ENCODE measurements at places on chromosomes 7 and 10.

- DNase-seq = no peak
These were observed 42.8 kb upstream of the RHOBTB1 start for GRCh38 chr10:60986791-60987190.

DNA sequence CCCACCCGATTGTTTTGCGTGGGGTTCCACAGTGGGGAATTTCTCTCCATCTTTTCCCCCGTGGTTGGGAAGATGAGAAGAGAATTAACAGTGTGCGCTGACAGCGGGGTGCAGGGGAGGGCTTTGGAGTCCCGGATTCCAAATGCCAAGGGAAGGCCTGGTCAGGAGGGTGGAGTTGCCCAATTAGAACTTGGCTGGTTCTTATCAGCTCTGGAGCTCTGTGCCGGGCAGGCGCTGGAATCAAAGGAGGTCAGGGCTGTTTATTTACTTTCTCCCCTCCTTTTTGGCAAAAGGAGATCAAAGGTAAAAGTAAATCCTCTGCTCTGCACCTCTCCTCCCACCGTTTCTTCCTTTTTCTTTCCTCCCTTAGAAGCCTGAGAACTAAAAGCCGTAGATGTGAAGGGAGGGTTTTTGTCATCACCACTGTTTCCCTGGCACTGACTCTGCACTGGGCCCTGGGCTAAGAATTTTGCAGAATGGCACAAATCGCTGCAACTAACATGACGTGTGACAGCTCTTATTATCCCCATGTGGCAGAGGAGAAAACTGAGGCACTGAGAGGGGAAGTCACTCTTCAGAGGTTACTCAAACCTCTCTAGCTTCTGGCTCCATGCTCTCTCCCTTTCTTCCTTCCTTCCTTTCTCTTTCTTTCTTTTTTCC, 95.2 kb upstream of the ZNF716 start:
- no peak for DNase-seq

DNA sequence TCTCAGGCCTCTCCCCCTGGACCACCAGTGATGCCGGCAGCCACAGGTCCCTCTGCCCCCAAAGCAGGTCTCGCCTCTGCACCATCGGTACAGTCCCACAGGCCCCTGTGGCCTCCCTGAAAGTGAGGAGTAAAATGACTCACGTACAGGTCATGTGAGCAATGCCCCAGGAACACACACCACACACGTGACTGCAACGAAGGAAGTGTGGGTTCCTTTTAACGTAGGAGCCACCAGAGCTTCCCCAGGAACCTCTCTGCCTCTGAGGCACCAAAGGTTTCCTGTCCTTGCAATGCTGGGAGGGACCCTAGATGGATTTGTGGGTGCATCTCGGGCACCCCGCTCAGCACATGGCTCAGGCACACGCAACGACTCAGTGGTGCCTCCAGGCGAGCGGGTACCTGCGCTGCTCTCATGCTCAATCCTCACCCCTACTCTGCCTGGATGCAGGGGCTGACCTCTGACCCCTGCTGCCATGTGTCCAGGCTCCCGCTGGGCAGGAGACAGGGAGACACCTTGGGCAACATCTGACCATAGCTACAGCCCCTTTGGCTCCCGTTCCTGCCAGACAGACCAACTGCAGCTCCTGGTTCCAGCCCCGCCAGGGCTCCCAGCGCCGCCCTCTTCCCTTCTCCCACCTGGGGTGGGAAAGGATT, 120.7 kb downstream of the PRKAG2 start:
- no peak for DNase-seq

DNA sequence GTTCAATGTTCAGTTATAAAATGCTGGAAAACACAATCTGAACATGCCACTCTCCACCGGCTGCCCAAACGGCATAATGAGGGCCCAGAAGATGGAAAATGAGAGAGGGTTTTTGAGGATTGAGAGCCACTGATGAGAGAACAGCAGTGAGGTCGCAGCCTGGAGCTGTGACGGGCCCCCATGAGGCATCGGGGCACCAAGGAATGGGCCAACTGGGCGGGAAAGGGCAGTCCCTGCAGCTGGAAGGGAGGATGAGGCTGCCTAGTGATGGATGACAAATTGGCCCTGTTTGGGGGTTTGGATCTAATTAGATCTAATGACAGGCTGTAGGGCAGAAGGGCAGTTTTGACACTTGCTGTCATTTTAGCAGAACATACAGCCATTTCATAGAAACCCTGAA, 39.1 kb downstream of the WNT2 start:
- DNase-seq = no peak

DNA sequence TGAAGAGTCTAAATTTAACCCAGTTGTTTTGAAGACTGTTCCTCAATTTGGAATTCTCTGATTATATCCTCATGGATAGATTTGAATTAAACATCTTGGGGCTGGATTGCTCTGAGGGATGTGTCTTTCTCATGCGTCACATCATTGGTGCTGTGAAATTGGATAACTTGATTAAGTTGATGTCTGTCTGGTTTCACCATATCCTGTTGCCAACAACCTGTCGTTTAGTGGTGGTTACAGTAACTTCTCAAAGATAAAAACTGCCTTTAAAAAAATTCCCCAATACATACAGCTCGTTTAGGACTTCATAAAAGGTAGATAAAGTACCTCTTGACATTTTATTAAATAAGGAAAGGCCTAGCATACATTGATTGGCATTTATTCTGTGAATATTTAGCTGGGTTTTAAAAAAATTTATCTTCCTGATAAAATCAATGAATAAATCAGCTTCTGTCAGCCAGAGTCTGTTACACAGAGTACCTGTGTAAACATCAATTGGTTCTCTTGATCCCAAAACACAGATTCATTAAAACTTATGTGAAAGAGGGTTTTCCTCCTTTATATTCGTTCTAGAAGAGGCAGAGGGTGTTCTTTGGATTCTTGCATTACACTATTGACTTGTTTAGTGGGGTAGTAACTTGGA, 10.5 kb downstream of the CRCP start:
- no peak for DNase-seq

DNA sequence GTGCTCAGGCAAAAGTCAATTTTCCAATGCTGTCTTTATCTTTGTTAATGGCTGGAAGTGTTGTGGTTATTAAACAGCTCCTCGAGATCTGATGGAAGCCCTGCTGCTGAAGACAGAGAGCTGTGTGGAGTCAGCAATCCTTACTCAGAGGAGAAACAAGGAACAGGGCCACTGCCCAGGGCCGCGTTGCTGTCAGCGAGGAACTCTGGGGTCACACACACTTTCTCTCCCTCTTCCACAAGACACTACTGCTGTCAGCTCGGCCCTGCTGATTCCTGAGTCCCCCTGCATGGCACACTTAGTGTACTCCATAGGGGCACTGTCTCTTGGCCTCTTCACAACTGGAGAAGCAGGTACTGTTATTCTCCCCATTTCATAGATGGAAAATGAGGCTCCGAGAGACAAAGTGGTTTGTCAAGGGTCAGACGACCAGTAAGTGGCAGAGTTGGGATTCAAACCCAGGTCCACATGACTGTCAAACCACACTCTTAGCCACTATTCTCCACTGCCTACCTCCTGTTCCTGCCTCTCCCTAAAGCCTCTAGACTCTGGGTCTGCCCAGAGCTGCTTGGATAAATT, 29.3 kb upstream of the PDCD4 start:
- DNase-seq = no peak

GRCh38 chr7:96838481-96838880, 128.8 kb upstream of the SEM1 start:
- no peak for DNase-seq

DNA sequence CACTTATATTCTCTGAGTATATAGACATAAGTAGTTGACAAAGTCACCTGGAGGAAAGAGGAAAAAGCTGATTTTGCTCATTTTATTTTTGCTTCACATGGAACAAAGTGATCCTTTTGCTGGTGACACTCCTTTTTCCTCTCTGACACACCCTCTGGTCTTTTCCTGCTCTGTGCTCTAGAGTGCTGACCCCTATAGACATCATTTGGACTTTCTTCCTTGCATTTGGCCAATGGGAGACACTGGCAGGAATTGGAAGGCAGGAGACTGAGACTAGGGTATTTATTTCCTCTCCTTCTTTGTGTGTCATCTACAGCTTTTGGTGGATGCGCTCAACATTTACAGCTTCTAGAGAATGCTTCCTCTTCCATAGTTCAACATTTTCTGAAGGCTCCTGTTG, 1078.1 kb downstream of the SORCS1 start:
- DNase-seq = no peak

DNA sequence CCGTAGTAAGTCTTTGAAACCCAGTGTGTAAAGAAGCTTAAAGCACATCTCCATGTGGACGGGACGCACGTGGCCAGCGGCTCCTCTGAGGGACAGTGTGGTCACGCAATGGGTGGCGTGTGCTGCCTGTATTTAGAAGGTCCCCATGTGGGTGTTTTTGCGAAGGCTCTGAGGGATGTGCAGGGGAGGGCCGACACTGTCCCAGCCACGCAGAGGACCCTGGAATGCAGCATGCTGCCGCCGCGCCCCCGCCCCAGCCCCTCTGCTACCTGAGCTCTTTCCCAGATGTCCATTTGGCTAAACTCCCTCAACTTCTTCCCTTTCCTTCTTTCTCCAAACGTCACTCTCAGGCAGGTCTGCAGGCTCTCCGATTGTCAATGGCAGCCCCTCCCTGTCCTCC, 8.8 kb downstream of the PFKP start:
- no peak for DNase-seq

GRCh38 chr7:121419201-121420148, 23.4 kb upstream of the FAM3C start:
- DNase-seq = no peak

DNA sequence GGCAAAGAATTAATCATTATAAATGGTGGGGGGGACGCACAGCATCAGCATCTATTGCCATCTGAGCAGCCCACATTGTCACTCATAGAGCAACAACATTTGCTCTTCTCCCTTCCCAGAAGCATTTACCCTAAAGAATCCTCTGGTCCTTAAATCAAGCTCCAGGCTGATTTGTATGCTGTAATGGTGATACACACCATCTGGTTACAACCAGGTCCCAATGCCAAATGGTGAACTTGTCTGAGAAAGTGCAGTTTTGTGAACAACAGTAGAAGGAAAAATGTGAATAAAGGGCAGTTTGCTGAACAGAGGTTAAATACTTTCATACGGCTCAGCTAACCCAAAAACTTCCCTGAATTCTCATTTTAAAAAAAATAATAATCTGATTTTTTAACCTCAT, 38.8 kb upstream of the TCF7L2 start:
- no peak for DNase-seq

DNA sequence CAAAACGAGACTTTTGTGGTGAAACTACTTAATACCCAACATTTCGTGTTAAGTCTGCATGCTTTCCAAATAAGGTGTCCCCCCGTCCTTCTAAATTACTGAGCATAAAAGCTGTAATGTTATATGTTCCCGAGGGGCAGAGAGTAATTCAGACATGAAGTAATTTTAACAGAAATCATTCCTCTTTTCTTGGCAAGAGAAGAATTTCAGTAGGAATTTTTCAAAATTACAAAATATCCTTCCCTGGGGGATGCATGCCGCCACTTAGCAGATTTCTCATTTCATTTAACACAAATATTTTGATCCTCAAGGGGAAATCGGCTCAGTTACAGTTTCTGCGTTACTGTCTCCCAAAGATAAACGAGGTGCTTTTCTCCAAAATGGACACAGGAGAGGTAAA, 213.2 kb upstream of the RHOBTB1 start:
- DNase-seq = no peak

GRCh38 chr7:39656415-39656814, 33.0 kb downstream of the RALA start:
- DNase-seq = no peak

DNA sequence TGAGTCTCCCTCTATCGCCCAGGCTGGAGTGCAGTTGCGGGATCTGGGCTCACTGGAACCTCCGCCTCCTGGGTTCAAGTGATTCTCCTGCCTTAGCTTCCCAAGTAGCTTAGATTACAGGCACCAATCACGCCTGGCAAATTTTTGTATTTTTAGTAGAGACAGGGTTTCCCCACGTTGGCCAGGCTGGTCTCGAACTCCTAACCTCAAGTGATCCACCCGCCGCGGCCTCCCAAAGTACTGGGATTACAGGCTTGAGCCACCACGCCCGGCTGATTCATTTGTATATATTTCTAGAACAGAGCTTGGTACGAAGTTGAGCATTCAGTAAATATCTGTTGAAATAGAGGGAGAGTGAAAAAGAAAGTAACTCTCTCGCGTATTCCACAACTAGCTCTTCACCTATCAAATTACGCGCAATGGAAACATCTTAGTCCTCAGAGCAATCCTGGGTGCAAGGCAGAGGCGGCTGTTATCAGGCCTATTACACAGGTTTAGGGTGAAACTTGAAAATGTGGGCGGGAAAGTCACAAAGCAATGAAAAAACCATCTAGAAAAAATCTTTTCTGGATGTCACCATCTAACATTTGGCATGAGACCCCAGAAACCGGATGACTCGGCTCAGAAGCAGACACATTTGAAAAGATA, 707 bp upstream of the GHITM start:
- peak; percentile 45 for DNase-seq

DNA sequence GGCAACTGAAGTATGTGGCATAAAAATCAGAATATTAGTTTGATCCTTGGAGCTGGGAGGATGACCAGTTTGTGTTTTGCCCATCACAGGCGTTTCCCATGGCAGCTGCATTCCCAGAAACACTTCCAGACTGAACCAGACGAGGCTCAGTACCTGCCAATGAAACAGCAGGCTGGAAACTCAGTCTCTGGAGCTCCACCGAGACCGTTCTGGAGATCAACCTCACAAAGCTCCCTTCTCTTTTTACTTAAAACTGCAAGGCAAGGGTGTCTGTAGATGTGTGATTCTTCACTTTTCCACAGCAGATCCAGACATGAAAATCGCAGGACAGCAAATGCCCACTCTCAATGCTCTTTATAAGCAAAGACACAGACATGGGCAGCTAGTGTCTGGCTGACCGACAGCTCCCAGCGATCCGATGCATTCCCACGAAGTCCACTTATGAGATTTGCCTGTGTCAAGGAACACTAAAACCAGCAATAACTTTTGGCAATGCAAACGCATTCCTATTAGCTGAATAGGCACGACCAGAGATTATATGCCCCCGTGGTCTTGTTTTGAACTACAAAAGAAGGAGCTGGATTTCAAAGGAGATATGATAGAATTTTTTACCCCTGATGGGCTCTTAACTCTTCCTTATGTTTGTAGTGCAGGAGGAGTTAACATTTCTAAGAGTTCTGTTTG, 72.6 kb downstream of the ADAM12 start:
- DNase-seq = no peak

DNA sequence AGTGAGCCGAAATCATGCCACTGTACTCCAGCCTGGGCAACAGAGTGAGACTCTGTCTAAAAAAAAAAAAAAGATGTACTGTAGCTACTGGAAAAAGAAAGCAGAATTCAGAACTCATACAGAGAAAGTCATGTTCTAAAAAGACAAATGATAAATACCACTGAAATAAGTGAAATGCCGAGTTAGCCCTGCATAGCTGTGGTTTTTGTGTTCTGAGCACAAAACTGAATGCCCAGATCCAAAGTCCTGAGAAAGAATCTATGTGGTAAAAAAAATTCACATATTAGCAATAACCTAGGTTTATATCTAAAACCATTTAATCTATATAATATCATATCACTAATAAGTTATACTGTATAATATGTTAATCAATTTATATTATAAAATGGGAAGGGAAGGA, 29.3 kb upstream of the HECW1 start:
- no peak for DNase-seq

Measured in liver (tissue), 10 donors.